ENCODE measurements at places on chromosomes 1 and 21.

- DNase-seq: no peak
These were observed 555.3 kb downstream of the NUF2 start for GRCh38 chr1:163877016-163877415.

GRCh38 chr1:119787776-119788175 is 19.1 kb upstream of the HMGCS2 start:
- DNase-seq: no peak

GRCh38 chr1:26017606-26018005 is 4.0 kb upstream of the EXTL1 start:
- DNase-seq: no peak

GRCh38 chr1:230381049-230381467 is 45.1 kb downstream of the PGBD5 start:
- no peak for DNase-seq

- DNase-seq: no peak
These were observed 15.7 kb downstream of the PKNOX1 start for GRCh38 chr21:42989816-42990650.

- no peak for DNase-seq
These were observed 15.4 kb upstream of the OPRD1 start for GRCh38 chr1:28796352-28797211.

DNA sequence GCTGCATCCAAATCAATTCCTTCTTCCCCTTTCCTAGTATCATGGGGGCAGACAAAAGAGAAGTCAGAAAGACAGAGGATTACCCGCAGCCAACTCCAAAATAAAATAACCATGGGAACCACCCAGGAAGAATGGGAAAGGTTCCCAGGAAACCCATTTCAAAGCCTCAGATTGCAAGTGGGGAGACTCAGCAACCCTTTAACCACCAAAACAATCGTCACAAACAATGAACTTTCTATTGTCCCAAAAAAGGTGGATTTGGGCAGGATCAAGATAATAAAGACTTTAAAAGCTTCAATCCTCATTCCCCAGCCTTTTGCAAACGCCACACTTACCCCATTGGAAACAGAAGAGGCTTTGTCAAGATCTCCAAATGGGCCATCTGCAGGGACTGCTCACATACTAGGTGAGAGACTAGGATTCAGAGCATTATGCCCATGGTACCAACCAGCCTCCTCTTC is 5.1 kb downstream of the TIAM1 start:
- no peak for DNase-seq
